ENCODE measurements at places on chromosomes 2 and 18.
A peak's percentile ranks its signal among the peaks of the same experiment; 100 is the strongest.

- peak; percentile 40 for DNase-seq
These were observed 20.4 kb upstream of the FEZ2 start for GRCh38 chr2:36618381-36618780.

- DNase-seq, result no peak
These were observed 131.9 kb upstream of the NT5C1B start for GRCh38 chr2:18721038-18721922.

- no peak for DNase-seq
These were observed 82.3 kb upstream of the LDLRAD4 start for GRCh38 chr18:13136056-13136903.

- no peak for DNase-seq
These were observed 315.3 kb upstream of the SKOR2 start for GRCh38 chr18:47566809-47567208.

- DNase-seq, result no peak
These were observed 14.1 kb downstream of the DSC1 start for GRCh38 chr18:31148600-31148999.
